Vagina (tissue), 2 donors: ENCODE measurements at places on chromosomes 11 and 22.
A peak's percentile ranks its signal among the peaks of the same experiment; 100 is the strongest.

- DNase-seq: no peak
These were observed 10.1 kb upstream of the OR4A15 start for GRCh38 chr11:55357560-55358184.

DNA sequence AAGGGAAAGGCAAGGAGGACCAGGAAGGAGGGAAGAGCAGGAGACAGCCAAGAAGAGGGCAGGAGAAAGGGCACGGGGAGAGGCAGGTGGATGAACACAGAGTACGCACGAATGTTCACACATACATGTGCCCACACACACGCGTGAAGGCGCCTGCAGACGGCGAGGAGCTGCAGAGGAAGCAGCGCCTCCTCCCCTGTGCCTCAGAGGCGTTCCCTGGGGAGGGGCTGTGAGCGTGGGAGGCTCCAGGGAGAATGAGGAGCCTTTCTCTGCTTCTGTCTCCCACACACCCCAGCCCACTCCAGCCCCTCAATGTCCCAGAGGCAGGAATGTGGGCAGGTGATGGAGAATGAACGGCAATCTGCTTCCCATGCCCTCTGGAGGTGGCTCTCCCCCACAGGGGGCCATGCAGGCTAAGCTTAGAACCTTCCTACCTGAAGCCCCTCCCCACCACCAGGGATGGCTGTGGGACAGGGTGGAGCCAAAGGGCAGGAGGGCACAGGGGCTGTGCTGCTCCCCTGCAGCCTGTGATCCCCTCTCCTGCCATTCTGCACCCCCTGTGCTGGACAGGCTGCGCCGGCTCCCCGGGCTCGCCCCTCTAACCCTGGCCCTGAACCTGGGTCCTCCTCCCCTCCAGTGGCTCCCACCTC is 25.3 kb downstream of the PPM1F start:
- DNase-seq: no peak

- peak; percentile 61 for DNase-seq
These were observed 30.6 kb upstream of the RFPL3 start for GRCh38 chr22:32327066-32327465.

DNA sequence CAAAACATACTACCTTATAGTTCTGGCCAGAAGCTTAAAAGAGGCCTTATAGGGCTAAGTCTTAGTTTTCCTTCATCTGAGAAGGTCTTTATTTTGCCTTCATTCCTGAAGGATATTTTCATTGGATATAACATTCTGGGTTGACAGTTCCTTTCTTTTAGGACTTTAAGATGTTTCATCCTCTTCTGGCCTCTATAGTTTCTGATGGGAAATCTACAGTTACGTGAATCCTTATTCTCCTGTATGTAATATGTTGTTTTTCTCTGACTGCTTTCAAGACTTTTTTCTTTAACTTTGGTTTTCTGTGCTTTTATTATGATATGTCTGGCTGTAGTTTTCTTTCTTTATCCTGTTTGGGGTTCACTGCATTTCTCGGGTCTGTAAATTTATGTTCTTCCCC is 48.2 kb downstream of the BCR start:
- DNase-seq: no peak

- no peak for DNase-seq
These were observed 32.6 kb downstream of the TCIRG1 start for GRCh38 chr11:68071281-68072048.

GRCh38 chr11:67024966-67025365 is 2.0 kb downstream of the SYT12 start:
- no peak for DNase-seq

DNA sequence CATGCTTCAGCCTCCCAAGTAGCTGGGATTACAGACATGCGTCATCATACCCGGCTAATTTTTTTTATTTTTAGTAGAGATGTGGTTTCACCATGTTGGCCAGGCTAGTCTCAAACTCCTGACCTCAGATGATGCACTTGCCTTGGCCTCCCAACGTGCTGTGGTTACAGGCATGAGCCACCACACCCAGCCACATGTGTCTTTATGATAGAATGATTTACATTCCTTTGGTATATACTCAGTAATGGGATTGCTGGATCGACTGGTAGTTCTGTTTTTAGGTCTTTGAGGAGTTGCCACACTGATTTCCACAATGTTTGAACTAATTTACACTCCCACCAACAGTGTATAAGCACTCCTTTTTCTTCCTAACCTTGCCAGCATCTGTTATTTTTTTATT is 276.2 kb downstream of the METTL15 start:
- no peak for DNase-seq

GRCh38 chr11:134346976-134347350 is 15.2 kb downstream of the GLB1L2 start:
- DNase-seq: peak; percentile 67

DNA sequence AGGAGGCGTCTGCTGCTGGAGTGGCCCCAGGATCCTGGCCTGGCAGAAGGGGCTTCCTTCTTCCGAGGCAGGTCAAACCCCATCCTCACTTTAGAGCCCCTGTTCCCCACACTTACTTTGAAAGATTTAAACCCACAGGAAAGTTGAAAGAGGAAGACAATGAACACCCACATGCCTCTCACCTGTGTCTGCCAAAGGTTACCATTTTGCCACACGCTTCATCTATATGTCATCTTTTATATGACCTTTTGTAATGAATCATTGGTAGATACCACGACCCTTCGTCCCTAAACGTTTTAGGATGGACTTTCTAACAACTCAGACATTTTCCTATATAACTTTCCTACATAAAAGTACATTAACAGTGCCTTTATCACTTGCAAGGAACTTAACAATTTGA is 39.8 kb upstream of the BID start:
- DNase-seq: no peak

DNA sequence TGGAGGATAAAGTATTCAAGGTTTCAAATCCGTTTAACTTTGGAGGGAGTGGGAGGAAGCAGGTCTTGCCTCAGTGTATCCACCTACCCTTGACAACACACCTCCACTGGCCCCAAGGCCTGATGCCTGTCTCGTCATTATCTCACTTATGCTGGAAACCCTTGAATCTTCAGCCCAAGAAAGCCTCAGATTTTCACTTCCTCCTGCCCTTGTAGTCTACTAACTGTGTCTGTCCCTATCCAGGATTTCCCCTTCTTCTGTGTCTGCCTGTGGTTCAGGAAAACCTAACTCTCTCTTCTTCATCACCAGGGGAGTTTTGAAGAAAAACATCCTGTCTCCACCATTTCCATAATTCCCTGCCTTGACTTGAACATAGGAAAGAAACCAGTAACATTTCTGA is 56.1 kb downstream of the SYT9 start:
- DNase-seq: no peak

GRCh38 chr11:112315057-112315720 is 54.5 kb upstream of the PLET1 start:
- DNase-seq: no peak

DNA sequence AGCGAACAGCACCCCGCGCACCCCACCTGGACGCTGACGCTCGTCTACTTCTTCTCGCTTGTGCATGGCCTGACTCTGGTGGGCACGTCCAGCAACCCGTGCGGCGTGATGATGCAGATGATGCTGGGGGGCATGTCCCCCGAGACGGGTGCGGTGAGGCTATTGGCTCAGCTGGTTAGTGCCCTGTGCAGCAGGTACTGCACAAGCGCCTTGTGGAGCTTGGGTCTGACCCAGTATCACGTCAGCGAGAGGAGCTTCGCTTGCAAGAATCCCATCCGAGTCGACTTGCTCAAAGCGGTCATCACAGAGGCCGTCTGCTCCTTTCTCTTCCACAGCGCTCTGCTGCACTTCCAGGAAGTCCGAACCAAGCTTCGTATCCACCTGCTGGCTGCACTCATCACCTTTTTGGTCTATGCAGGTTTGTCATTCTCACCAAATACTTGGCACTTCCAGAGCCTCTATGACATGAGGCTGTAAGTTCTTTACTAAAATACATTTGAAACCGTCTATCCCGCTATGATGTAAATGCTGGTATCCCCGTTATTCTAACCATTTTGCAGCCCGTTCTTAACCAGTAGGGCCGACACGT is 535 bp downstream of the AQP11 start:
- no peak for DNase-seq

- DNase-seq: no peak
These were observed 2.0 kb upstream of the LARGE1 start for GRCh38 chr22:33922349-33922681.

DNA sequence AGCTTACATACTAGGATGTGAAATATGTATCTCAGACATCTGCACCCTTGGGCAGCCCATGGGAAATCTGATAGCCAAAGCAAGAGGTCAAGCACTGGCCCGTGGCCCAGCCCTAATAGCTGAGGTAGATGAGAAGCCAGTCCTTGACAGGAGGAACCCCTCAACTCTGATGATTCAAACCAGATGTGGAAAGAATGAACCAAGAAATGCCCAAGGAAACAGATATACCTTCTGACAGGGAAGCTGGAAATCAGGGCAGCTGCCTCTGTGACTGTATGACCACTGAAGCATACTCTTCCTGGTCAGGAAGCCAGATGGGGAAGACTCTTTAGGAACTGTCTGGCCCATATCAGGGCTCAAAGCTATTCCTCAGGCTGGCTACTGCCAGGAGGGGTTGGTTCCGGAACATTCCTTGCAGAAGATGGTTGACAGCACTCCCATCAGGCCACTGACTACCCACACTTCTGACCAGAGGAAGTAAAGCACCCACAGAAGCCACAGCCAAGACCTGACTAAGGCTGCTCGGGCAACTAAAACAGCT is 124.2 kb downstream of the SWAP70 start:
- DNase-seq: no peak

DNA sequence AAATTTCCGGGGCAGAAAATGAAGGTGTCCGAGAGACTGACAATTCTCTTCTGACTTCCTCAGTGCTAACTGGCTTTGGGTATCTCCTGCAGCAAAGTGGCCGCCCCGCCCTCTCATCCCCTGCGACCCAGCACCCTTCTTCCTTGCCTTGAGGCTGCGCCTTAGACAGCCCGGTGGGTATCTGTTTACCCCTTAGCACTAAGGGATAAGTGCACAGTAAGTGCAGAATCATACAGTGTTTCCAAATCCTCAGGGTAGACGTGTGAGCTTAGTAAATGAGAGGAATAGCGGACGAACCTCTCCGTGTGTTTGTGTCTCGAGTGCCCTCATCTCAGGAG is 368 bp upstream of the CHORDC1 start:
- no peak for DNase-seq

GRCh38 chr11:111923351-111923788 is 4.7 kb downstream of the C11orf52 start:
- no peak for DNase-seq

DNA sequence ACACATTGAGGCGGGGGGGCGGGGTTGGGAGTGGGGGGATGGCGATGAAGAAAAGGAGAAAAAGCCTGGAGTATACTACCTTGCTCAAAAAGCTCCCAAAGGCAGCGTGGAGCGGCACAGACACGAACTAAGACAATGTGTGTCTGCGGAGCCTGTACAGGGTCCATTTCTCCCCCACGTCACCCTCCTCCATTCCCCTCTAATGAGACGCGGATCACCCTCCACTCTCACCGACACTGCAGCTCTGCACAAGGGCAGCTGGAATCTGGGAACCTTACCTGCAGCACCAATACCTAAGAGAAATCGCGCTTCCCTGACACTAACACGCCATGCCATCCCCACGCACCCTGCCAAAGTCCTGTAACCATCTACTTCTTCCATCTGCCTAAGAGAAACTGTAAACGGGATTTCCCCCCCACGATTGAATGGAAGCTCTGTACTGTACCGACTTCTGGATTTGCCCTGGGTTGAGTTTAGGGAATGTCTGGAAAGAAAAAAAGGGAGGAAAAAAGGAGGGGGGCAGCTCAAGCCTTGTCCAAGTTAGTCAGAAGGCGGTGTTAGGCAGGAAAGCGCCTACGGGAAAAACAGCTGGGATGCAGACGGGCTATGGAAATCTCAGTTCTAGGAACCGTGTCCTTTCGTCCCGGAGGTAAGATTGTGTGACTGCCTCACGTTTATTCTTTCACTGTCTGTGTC is 125.7 kb upstream of the C11orf58 start:
- no peak for DNase-seq

GRCh38 chr11:115092516-115092915 is 411.7 kb downstream of the CADM1 start:
- DNase-seq: no peak

GRCh38 chr11:47388697-47389576 is 10.6 kb upstream of the SPI1 start:
- DNase-seq: no peak

- DNase-seq: no peak
These were observed 38.1 kb upstream of the OPCML start for GRCh38 chr11:133570376-133570775.

- DNase-seq: no peak
These were observed at the start of gene SIPA1 for GRCh38 chr11:65637794-65638419. Gene SIPA1, plus strand, starts transcription at chr11:65638101. Its CDS starts 2,821 bp downstream, at chr11:65640922.

DNA sequence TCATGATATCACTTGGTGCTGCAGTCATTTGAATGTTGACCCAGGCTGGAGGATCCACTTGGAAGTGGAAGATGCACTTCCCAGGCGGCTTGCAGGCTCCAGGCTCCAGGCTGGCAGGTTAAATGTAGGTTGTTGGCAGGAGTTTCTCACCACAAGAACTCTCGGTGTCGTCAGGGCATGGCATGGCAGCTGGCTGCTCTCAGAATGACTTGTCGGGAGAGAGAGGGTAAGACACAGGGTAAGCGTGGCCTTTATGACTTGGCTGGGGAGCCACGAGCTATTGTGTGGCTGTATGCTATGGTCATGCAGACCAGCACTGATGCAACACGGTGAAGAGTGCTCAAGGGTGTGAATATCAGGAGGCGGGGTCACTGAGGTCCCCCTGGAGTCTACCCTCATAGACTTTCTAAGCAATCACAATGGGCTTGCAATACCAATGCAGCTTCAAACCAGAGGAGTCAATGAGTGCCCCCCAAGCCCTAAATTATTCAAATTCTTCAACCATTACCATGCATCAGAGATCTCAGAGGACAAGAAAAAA is 1027.7 kb downstream of the OPCML start:
- no peak for DNase-seq

DNA sequence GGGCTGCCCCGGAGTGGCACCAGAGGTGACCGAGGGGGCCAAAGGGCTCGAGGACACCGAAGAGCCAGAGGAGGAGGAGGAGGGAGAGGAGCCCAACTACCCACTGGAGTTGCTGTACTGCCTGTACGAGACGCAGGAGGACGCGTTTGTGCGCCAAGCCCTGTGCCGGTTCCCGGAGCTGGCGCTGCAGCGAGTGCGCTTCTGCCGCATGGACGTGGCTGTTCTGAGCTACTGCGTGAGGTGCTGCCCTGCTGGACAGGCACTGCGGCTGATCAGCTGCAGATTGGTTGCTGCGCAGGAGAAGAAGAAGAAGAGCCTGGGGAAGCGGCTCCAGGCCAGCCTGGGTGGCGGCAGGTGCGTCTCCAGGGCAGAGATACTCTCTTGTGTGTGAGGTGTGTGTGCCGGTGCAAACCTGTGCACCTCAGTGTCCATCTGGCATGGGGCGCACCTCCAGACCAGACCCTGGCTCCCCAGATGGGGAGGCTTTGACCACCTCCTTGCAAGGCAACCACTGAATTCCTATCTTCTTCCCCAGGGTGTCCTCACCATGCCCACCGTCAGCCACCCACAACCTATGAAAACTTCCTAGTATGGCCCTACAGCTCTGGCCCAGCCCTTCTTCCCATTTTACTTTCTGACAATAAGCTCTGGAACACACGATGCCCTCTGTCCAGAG is 3.4 kb downstream of the NLRP6 start:
- no peak for DNase-seq

DNA sequence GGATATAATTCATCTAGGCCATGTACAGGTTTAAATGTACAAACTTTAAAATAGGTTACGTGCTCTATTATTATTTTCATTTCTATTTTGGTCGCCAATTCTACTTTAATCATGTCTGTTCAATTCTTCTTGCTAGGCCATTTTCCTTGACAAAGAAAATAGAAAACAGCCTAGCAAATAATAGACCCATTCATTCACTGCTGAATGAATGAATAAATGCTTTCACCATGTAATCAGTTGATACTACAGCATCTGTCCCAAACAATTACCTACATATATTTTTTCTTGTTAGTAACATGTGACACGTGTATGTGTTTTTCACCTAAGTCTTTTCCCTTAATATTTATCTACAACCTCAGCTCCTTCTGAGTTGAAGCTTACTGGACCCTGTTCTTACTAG is 27.5 kb downstream of the SNX19 start:
- DNase-seq: no peak
